Activated naive CD4-positive, alpha-beta T cell treated with anti-CD3 and anti-CD28 coated beads for 36 hours (primary cell): ENCODE measurements at places on chromosomes 16 and 17.

DNA sequence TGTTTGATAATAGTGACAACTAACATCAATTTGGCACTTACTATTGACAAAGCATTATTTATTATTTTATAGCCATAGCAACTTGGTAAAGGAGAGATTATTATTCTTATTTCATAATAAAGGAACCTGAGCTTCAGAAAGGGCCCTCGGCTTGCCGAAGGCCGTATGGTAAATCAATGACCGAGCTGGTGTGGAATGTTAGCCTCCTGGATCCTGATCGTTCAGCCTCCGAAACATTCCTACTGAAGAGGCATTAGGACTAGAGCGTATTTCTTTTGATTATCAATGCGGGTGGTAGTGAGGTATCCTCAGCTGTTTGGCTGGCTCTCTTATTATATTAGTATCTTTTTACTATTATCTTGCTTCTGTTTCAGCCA is 199.3 kb upstream of the TBX2 start:
- DNase-seq, result no peak
- no peaks in the 10 kb centered on the region for H3K36me3 ChIP-seq
- H3K27ac ChIP-seq, result no peak overlapping the region
- no peak overlapping the region for H3K4me3 ChIP-seq

DNA sequence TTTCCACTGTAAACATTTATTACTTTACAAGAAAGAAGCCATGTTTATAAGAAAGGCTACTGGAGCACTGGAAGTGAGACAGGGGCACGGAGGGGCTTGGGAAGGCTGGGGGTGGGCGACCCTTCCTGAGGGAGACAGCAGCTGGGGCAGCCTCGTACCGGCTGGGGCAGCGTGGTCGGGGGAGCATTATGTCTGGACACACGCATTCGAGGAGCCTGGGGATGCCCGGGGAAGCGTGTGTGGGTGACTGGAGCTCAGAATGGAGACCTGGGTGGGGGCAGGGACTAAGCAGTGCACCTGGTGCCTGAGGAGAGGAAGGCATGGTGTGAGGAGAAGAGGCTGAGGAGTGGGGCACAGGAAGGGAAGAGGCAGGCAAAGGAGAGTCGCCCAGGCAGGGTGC is 64.5 kb downstream of the SRCIN1 start:
- H3K4me3 ChIP-seq, result no peak overlapping the region
- H3K36me3 ChIP-seq, result no peaks in the 10 kb centered on the region

DNA sequence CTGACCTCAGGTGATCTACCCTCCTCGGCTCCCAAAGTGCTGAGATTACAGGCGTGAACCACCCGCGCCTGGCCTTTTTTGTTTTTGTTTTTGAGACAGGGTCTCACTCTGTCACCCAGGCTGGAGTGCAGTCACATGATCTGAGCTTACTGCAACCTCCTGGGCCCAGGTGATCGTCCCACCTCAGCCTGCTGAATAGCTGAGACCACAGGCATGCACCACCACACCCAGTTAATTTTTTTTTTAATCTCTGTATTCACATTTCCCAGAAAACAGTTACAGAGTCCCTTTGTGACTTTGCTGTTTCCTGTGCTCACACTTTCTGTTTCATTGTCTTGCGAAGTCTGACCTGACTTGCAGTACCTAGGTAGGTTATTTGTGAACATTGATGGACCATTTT is 2.7 kb downstream of the CLUAP1 start:
- DNase-seq, result peak; percentile 73
- peaks cover 68% of the 10 kb centered on the region for H3K4me1 ChIP-seq

GRCh38 chr17:27452828-27453227 is 3.4 kb upstream of the KSR1 start:
- H3K27me3 ChIP-seq, result peaks cover 2% of the 10 kb centered on the region
- H3K4me3 ChIP-seq, result no peak overlapping the region
- no peak overlapping the region for H3K27ac ChIP-seq
- H3K36me3 ChIP-seq, result peaks cover 8% of the 10 kb centered on the region
